ENCODE measurements at places on chromosomes 5 and 9. TPM values are rescaled to one million over a fixed set of nuclear protein-coding genes. Genes with fewer than 3 reads are reported as not detected.

MOB3B gene
- 1.0 TPM for total RNA-seq

IL9 gene
- not detected for total RNA-seq

SYK gene
- total RNA-seq = 4.7 TPM

HAVCR1 gene
- 0.52 TPM for total RNA-seq

MVB12B gene
- total RNA-seq = 13.0 TPM

HEMGN gene
- total RNA-seq = 7.3 TPM

SLC6A18 gene
- not detected for total RNA-seq

All from skeletal muscle tissue (tissue), 5 donors.